Astrocyte (in vitro differentiated cells and primary cell): ENCODE measurements at places on chromosomes 6 and 20. TPM values are rescaled to one million over a fixed set of nuclear protein-coding genes. Genes with fewer than 3 reads are reported as not detected.

DYNLT2 gene
- 0.53 and 1.0 TPM in 2 replicates for total RNA-seq

SSTR4 gene
- total RNA-seq = not detected in 2 replicates

TDRD6 gene
- total RNA-seq = 0.02 TPM in 1 of 2 replicates, not detected in the other

SLC25A27 gene
- 4.3 and 4.4 TPM in 2 replicates for total RNA-seq

ERVFRD-1 gene
- not detected in 2 replicates for total RNA-seq

MCM3 gene
- 18.2 and 21.6 TPM in 2 replicates for total RNA-seq

BCAS1 gene
- 0.31 TPM in 1 of 2 replicates, not detected in the other for total RNA-seq

CASS4 gene
- total RNA-seq = 2.3 and 2.5 TPM in 2 replicates

PNPLA1 gene
- total RNA-seq = not detected in 2 replicates

TCF15 gene
- not detected in 2 replicates for total RNA-seq

MAFB gene
- total RNA-seq = 2.9 TPM in 2 replicates

REM1 gene
- not detected in 2 replicates for total RNA-seq

NRSN1 gene
- total RNA-seq = not detected in 2 replicates

ERMARD gene
- 13.1 and 17.5 TPM in 2 replicates for total RNA-seq

NKX2-2 gene
- not detected in 2 replicates for total RNA-seq

THEMIS gene
- 0.07 TPM in 1 of 2 replicates, not detected in the other for total RNA-seq

NFYA gene
- 26.7 and 27.8 TPM in 2 replicates for total RNA-seq

CTCFL gene
- total RNA-seq = not detected in 2 replicates

BMP7 gene
- 12.3 and 15.3 TPM in 2 replicates for total RNA-seq

MROH8 gene
- 1.2 and 1.3 TPM in 2 replicates for total RNA-seq

CNKSR3 gene
- 11.1 and 12.5 TPM in 2 replicates for total RNA-seq

OCSTAMP gene
- not detected in 2 replicates for total RNA-seq

IL17A gene
- not detected in 2 replicates for total RNA-seq

GSTA2 gene
- total RNA-seq = not detected in 2 replicates

GRM4 gene
- total RNA-seq = 0.30 and 0.34 TPM in 2 replicates

SMOC2 gene
- 0.93 and 1.8 TPM in 2 replicates for total RNA-seq

MATN4 gene
- 0.19 and 0.20 TPM in 2 replicates for total RNA-seq

NT5E gene
- 76.1 and 77.4 TPM in 2 replicates for total RNA-seq

ATAT1 gene
- 15.7 and 16.6 TPM in 2 replicates for total RNA-seq

FAM209B gene
- total RNA-seq = 0.60 TPM in 1 of 2 replicates, not detected in the other

ZSWIM3 gene
- 4.4 and 4.7 TPM in 2 replicates for total RNA-seq

RIPPLY2 gene
- total RNA-seq = not detected in 2 replicates

OGFRL1 gene
- total RNA-seq = 32.4 and 35.3 TPM in 2 replicates

ZNF334 gene
- 8.5 and 9.3 TPM in 2 replicates for total RNA-seq

TBC1D32 gene
- total RNA-seq = 8.8 and 8.9 TPM in 2 replicates

SEL1L2 gene
- total RNA-seq = not detected in 2 replicates

RHAG gene
- not detected in 2 replicates for total RNA-seq
